Breast epithelium (tissue), 4 donors: ENCODE measurements at places on chromosomes 16 and 17. TPM values are rescaled to one million over a fixed set of nuclear protein-coding genes. Genes with fewer than 3 reads are reported as not detected.

GRCh38 chr16:10688726-10689125 lies 6.0 kb downstream of the TEKT5 start:
- no peaks in the 10 kb centered on the region for H3K27me3 ChIP-seq
- no peaks in the 10 kb centered on the region for H3K4me1 ChIP-seq
- H3K27ac ChIP-seq = no peak overlapping the region
- H3K36me3 ChIP-seq = no peaks in the 10 kb centered on the region

DNA sequence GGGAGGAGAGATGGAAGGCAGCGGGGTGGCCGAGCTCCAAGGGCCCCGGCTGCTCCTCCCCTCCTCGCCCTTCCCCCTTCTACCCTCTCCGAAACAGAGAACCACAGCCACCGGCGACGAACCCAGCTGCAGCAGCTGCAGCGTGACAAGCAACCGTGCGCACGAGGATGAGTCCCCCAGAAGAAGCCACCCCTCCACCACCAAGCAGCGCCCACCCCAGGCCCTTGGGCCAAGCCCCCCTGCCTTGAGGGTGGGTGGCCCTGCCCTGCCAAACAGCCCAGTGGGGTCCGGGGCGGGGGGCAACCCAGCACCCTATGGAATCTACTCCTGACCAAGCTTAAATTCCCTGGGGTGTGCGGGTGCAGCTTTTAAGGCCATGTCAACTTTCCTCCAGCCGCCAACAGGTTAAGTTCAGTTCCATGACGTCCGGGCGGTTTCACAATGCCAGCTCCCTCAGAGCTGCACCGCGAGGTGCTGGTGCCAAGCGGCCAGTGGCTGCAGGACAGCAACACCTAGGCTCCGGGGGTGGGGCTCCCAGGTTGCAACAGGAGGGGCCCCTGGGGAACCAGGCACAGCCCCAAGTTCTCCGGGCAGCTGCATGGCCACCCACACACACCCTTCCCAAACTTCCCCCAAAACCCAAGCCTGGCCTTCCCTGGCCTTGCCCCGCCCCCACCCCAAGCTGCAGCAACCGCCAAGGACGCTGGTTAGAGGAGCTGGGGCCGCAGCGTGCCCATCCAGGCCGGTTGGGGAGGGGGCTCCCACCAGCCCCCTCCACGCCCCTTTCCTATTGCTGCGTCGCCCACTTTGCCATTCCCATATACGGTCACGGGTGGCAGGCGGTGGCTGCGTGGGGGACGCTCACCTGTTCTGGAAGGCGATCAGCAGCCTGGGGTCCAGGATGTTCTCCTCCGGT lies 2.0 kb downstream of the CBX4 start:
- H3K4me1 ChIP-seq = peaks cover 45% of the 10 kb centered on the region
- peak overlapping the region; percentile 92 for H3K27ac ChIP-seq
- H3K27me3 ChIP-seq = peaks cover 8% of the 10 kb centered on the region
- DNase-seq = peak; percentile 89
- no peaks in the 10 kb centered on the region for H3K36me3 ChIP-seq

GRCh38 chr17:3479988-3480387 lies 4.2 kb downstream of the ASPA start:
- no peak overlapping the region for H3K27ac ChIP-seq
- H3K27me3 ChIP-seq = no peaks in the 10 kb centered on the region
- no peaks in the 10 kb centered on the region for H3K36me3 ChIP-seq
- no peak for DNase-seq

GRCh38 chr16:59783191-59783590 lies 1049.1 kb upstream of the GOT2 start:
- no peaks in the 10 kb centered on the region for H3K36me3 ChIP-seq
- H3K4me1 ChIP-seq = no peaks in the 10 kb centered on the region
- no peak for DNase-seq
- H3K4me3 ChIP-seq = no peak overlapping the region
- no peaks in the 10 kb centered on the region for H3K27me3 ChIP-seq
- no peak overlapping the region for H3K27ac ChIP-seq

DNA sequence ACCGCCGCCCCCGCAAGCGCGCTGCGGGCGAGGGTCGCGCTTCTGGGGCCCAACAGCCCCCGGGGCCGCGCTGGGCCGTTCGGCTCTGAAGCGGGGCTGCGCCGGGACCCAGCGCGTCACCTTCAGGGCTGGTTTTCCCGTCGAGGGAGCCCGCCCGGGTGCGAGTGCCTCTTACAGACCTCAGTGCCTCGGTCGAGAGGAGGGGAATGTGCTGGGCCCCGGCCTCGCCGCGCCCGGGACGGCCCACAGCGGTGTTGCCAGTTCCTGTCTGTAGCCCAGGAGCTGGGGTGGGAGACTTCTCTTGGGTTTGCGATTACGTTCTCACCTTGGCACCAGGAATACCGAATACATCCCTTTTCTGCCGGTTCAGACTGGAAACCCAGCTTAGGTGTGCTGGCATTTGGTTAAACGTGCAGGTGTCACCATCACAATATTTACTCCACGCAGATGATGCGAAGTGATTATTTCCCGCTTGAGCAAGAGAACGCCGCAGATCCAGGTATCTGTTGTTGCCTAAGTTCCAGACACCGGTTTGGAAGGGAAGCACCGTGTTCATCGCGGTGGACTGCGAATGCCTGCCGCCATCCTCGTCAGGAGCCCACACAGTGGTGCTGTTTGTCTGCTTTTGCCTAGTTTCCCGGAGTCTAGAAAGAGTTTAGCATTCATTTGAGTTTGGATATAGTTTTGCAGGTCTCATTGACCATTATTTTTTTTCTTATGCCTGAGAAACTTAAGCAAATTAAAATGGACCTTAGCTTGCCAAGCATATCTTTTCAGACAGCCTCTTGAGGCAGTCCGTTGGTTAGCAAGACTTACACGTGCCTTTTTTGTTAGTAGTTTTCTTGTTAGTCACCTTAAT lies 914 bp downstream of the MAP1LC3B start:
- H3K27ac ChIP-seq = peak overlapping the region; percentile 99
- H3K27me3 ChIP-seq = no peaks in the 10 kb centered on the region
- peak overlapping the region; percentile 69 for H3K4me3 ChIP-seq

DNA sequence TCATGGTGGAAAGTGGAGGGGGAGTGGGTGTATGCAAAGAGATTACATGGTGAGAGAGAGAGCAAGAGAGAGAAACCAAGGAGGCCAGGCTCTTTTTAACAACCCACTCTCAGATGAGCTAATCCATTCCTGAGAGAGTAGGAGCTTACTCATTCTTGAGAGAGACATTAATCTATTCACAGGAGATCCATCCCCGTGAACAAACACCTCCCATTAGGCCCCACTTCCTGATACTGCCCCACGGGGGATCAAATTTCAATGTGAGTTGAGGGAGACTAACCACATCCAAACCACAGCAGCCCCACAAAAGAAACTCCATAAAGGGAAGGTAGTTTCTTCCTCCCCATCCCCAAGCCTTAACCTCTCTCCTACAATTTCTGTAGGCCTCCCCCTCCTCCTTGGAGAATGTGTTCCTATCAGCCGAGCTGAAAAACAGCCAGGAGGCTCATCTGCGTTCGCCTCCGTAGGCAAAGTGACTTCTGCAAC lies 450.0 kb downstream of the NPIPA7 start:
- H3K36me3 ChIP-seq = no peaks in the 10 kb centered on the region
- no peak for DNase-seq
- H3K27me3 ChIP-seq = no peaks in the 10 kb centered on the region
- H3K27ac ChIP-seq = no peak overlapping the region
- no peak overlapping the region for H3K4me3 ChIP-seq
- H3K4me1 ChIP-seq = no peaks in the 10 kb centered on the region

DNA sequence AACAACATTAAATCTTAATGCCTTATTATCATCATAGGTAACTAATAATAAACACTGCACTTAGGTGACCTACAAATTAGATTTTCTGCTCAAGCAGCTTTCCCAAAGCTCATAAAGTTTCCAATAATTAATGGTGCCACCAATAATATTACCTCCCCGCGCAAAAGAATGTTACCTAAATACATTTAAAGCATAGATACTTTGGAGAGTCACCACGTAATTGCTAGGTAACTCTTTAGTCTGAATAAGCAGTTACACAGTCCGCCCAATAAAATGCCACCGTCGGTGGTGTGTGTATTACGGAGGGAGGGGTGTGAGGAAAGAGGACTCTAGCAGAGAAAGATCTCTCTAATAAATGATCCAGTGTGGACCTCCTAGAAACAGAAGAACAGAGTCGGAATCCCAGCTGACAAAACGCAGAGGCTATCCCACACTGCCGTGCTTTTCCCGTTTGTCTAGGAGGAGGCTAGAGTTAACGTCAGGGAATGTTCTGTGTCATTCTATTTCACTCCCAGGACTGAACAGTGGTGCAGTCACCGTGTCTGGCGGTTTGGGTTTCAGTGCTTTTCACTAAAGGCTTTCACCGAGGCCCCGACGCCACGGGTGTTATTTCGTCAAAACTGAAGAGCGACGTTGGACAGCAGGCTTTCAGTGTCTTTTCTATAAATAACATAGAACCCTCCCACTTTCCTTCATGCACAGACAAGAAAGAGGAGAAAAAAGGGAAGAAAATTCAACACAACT lies 630 bp downstream of the RNFT1 start:
- H3K4me3 ChIP-seq = peak overlapping the region; percentile 79
- H3K27me3 ChIP-seq = no peaks in the 10 kb centered on the region
- DNase-seq = no peak
- H3K36me3 ChIP-seq = no peaks in the 10 kb centered on the region
- H3K4me1 ChIP-seq = no peaks in the 10 kb centered on the region

DNA sequence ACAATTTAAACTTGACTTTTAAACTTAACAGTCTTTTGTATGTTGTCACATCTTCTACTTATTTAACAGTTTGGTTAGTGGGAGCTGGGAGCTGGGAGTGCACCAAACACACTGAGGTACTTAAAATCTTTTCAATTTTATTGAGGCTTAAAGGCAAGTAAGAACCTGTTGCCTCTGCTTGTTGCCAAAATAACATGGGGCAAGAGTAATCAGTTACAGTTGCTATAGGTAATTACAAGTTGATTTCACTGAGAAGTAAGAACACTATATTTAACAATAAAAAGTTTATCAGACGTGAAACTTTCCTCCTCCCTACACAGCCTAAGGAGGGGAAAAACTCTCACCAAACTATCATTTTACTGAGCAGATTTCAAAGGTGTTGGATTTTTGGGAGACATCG lies 135.2 kb downstream of the FTO start:
- peak overlapping the region; percentile 71 for H3K27ac ChIP-seq
- H3K27me3 ChIP-seq = no peaks in the 10 kb centered on the region
- no peaks in the 10 kb centered on the region for H3K4me1 ChIP-seq
- H3K36me3 ChIP-seq = no peaks in the 10 kb centered on the region
- peak; percentile 48 for DNase-seq

DNA sequence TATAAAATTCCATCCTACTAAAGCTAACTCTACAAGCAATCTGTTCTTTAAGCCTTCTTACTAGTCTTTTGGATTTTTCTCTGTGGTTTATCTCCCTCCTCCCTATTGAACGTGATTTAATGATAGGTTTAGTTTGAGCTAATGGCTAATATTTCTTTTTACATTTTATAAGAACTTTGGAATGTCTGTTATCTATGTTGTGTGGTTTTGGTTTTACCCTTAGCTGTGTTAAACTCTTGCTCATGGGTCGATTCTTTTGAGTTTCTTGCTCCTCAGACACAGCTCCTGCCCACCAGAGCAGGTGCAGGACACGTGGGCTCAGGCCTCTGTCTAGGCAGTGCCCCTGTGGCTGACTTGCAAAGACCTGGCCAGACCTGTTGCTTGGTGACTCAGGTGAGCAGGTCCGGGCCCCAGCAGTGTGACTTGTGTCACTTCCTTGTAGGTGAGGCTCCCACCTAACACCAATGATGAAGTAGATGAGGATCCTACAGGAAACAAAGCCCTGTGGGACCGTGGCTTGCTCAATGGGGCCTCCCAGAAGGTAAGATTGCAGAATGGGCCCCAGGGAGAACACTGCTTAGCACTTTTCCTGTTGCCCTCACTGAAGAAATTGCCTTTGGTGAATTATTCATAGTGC lies 45.1 kb downstream of the SF3B3 start:
- no peak for DNase-seq
- H3K27ac ChIP-seq = peak overlapping the region; percentile 17
- peaks cover 6% of the 10 kb centered on the region for H3K4me1 ChIP-seq
- peaks cover 25% of the 10 kb centered on the region for H3K36me3 ChIP-seq
- H3K4me3 ChIP-seq = no peak overlapping the region

- H3K4me1 ChIP-seq = peaks cover 25% of the 10 kb centered on the region
- no peaks in the 10 kb centered on the region for H3K27me3 ChIP-seq
- H3K27ac ChIP-seq = peak overlapping the region; percentile 46
- no peaks in the 10 kb centered on the region for H3K36me3 ChIP-seq
Measured at GRCh38 chr16:9097266-9098219, 6.1 kb downstream of the HAPSTR1 start.

DNA sequence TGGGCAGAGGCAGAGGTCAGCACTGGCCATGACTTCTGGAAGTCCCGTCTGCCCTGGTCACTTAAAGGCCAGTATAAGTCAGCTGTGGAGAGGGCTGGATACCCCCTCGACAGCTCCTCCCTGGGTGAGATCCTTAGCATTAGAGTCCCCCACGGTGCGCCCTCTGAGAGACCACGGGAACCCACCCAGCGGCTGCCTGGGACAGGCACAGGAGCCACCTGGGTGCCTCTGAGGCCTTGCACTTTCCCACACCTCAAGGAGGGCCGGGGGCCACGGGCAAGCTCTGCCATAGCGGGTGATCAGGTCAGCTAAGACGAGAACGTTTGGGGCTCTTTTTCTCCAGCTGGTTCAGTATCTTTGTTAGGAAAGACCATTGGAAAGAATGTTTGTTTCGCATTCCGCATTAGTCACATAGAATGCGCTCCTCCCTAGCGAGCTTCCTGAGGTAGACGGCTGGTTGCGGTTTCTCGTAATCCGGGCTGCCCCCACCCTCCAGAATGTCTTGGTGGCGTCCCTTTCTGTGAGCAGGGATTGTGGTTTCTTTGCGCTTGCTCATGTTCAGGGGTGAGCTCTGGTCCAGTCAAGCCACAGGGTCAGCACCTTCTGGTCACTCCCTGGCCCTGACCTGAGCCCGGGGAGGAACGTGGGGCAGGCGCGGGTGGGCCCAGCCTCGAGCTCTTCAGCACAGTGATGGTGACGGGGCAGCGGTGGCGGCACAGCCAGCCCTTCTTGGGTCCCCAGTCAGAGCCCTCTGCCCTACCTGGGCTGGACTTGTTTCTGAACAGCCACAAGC lies 25.2 kb downstream of the NME3 start:
- H3K27ac ChIP-seq = no peak overlapping the region
- no peaks in the 10 kb centered on the region for H3K27me3 ChIP-seq
- no peaks in the 10 kb centered on the region for H3K36me3 ChIP-seq

GRCh38 chr17:44846206-44846605 lies 1.5 kb upstream of the HIGD1B start:
- no peaks in the 10 kb centered on the region for H3K36me3 ChIP-seq
- DNase-seq = no peak
- no peak overlapping the region for H3K4me3 ChIP-seq
- no peak overlapping the region for H3K27ac ChIP-seq

The NPB gene
- 2.0 TPM for total RNA-seq

The ESRP2 gene
- 58.0 TPM for total RNA-seq

The RPL38 gene
- total RNA-seq = 304 TPM

The HSD11B2 gene
- total RNA-seq = 10.2 TPM

The HOXB1 gene
- not detected for total RNA-seq

The TP53TG3D gene
- total RNA-seq = 1.6 TPM

The MPO gene
- total RNA-seq = 0.16 TPM

The C17orf100 gene
- 0.16 TPM for total RNA-seq

The ABCA6 gene
- 61.2 TPM for total RNA-seq
